ENCODE measurements at places on chromosomes 12 and 14.

- DNase-seq = no peak
Measured at GRCh38 chr12:76755829-76756379, 8.0 kb upstream of the ZDHHC17 start.

GRCh38 chr14:53330441-53330840, 177.3 kb upstream of the DDHD1 start:
- DNase-seq = no peak

DNA sequence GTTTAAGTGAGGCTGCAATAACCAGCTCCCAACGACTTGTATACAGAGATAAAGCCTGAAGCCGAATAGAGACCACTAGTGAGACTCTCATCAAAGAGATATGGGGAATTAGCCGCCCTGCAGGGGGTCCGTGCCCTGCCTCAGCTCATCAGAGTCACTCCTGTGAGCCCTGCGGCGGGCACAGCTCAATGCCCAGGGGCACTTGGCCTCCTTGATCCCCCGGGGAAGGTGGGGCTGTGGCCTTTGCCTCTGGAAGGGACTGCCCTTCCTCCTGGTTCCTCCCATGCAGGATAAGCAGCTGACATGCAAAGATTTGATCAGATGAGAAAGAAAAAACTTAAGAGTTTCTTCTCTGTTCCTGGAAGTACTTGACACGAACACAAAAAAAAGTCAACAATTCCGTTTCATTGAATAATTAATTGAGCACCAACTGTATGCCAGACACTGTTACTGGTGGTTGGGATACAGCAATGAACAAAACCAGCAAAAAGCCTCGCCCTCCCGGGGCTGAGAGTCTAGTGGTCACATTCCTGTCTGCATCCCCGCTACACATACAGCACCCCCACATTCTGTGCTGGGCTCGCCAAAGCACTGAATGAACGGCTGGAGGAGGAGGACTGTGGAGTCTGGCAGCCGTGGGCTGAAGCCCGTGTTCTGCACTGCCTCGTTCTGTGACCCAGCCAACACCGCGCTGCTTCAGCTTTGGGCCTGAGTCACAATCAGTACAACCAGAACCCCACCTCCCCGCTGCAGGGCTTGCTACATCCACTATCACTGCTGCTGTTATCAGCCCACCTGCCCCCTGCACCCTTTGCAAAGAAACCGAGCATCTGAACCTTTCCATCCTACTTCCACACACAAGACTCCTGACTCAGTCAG, 10.3 kb downstream of the TTC7B start:
- DNase-seq = no peak

- no peak for DNase-seq
Measured at GRCh38 chr14:83779266-83779665, 1750.7 kb upstream of the FLRT2 start.

DNA sequence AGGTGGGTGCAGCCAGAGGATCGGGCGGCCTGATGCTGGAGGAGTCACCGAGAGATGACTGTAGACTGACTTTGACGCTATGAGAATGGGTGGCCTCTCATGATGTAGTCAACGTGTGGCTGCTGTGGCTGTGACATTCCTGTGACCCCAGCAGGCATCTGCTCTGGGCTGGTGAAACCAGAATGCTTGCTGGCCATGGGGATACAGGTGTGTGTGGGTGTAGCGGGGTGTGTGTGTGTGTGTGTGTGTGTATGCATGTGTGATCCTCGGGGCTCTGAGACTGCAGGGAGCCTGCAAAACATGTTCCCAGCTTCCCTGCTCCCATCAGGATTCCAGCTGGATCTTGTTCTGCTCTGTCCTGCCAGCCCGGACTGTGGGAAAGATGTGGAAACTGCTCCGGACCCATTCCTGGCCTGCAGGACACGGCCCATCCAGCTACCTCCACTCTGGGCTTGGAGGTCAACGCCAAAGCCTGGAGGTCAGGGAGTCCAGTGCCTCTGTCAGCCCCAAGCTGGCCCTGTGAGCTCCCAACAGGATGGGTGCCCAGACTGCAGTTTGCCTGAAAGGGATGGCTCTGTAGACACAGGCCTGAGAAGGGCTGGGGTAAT, 18.8 kb upstream of the HHIPL1 start:
- no peak for DNase-seq

DNA sequence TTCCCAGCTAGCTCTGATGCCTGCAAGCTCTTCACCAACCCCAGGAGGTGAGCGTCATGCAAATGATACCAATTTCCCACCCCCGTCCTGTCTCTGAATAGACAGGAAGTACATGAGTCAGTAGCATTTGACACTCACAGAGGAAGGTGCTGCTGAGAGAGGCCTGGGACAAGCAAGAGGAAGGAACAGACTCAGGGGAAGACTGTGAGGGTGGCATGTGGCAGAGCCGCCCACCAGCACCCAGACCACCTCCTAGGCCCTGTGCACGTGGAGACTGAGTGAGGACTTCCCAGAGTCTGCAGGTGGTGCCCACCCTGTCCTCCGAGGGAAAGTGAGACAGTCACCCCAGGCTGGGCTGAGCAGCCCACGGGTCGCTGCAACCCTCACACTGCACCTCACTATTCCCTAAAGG, 199.5 kb upstream of the SFSWAP start:
- DNase-seq = peak; percentile 91

GRCh38 chr12:188910-189621, 24.9 kb downstream of the SLC6A12 start:
- peak; percentile 74 for DNase-seq
